ENCODE measurements at places on chromosomes 5 and 9. TPM values are rescaled to one million over a fixed set of nuclear protein-coding genes. Genes with fewer than 3 reads are reported as not detected.
A peak's percentile ranks its signal among the peaks of the same experiment; 100 is the strongest.

Gene ANKRD31
- total RNA-seq: 0.42 TPM

Gene AIF1L
- total RNA-seq: 16.7 TPM

GRCh38 chr9:93205896-93206575 is 22.1 kb downstream of the WNK2 start:
- H3K27me3 ChIP-seq: peaks cover 21% of the 10 kb centered on the region
- no peak for DNase-seq
- H3K36me3 ChIP-seq: no peaks in the 10 kb centered on the region
- peaks cover 75% of the 10 kb centered on the region for H3K4me1 ChIP-seq
- peak overlapping the region; percentile 83 for H3K4me3 ChIP-seq
- H3K27ac ChIP-seq: peak overlapping the region; percentile 92

- H3K4me3 ChIP-seq: no peak overlapping the region
- H3K4me1 ChIP-seq: peaks cover 16% of the 10 kb centered on the region
- H3K36me3 ChIP-seq: no peaks in the 10 kb centered on the region
- no peak overlapping the region for H3K27ac ChIP-seq
Measured at GRCh38 chr5:147733075-147733474, 49.5 kb downstream of the JAKMIP2 start.

GRCh38 chr9:108634204-108634603 is 221.6 kb downstream of the ACTL7B start:
- no peaks in the 10 kb centered on the region for H3K4me1 ChIP-seq
- peaks cover 4% of the 10 kb centered on the region for H3K36me3 ChIP-seq
- H3K4me3 ChIP-seq: no peak overlapping the region
- DNase-seq: no peak
- no peak overlapping the region for H3K27ac ChIP-seq

- H3K27ac ChIP-seq: no peak overlapping the region
- H3K4me3 ChIP-seq: no peak overlapping the region
- no peaks in the 10 kb centered on the region for H3K27me3 ChIP-seq
- H3K4me1 ChIP-seq: peaks cover 5% of the 10 kb centered on the region
- H3K36me3 ChIP-seq: peaks cover 6% of the 10 kb centered on the region
- DNase-seq: no peak
Measured at GRCh38 chr5:61586096-61587084, 254.3 kb downstream of the ZSWIM6 start.

Gene SLC4A9
- total RNA-seq: not detected
